ENCODE measurements at places on chromosomes 2 and 18.

DNA sequence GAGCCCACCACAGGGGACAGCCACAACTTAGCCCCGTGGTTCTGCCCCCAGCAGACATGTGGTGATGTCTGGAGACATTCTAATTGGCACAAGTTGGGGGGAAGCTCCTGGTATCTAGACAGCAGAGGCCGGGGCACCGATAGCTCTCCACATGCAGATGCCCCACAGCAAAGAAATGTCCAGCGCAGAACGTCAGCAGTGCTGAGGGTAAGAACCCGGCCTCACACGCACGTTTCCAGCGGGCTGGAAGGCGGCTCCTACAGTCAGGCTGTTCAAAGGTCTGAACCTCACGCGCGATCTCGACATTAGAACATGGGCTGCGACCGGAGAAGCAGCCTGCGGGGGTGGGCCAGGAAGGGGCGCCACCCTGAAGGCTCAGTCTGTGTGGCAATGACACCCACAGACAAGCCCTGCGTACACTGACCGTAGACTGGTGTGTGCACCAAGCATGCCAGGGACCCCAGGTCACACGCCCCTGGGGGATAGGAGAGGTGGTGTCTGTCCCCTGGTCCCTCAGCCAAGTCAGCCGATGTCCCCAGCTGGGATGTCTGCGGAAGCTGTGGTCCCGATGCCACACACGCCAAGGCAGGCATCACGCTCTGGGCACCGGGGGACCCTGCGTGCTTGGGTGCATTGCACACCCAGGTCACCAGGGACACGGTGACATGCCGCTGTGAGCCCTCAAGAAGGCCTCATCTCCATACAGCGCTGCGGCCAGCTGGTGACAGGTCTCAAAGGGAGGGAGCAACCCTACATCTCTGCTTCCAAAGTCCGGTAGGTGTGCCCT lies 66.3 kb downstream of the PARD6G start:
- no peak for DNase-seq

GRCh38 chr2:75224636-75225094 lies 25.3 kb upstream of the TACR1 start:
- no peak for DNase-seq

DNA sequence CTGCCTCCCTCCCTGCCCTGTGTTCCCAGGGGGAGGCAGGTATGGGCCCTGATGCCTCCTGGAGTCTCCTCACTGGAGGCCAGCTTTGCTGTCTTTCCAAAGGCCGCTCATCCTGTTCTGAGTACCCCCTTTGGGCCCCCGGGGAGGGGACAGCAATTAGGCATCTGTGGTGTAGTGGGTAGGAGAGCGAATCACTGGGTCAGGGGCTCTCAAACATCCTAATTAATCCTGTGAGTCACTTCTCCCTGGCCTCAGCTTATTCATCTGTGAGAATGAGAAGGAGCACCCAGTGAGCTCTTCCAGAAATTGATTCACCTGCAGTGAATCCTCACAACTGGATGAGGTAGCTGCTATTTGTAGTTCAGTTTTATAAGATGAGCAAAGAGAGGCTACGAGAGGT lies 16.4 kb downstream of the TET3 start:
- DNase-seq, result no peak

DNA sequence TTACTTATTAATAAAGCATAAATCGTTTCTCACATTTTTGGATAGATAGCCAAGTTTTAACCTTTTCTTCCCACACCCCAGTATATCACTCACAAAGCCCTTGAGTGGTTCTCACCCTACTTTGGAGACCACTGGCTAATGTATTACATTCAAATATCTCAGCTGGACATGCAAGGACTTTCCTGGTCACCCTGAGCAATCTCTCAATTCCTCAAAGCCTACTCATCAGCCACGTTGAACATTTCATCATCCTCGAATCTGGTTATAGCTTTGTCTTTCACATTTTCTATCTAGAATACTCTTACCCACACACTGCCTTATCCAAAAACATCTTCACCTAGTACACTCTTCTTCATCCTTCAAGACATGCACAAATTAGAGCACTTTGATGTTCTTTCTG lies 71.1 kb upstream of the MAPRE2 start:
- DNase-seq, result no peak

DNA sequence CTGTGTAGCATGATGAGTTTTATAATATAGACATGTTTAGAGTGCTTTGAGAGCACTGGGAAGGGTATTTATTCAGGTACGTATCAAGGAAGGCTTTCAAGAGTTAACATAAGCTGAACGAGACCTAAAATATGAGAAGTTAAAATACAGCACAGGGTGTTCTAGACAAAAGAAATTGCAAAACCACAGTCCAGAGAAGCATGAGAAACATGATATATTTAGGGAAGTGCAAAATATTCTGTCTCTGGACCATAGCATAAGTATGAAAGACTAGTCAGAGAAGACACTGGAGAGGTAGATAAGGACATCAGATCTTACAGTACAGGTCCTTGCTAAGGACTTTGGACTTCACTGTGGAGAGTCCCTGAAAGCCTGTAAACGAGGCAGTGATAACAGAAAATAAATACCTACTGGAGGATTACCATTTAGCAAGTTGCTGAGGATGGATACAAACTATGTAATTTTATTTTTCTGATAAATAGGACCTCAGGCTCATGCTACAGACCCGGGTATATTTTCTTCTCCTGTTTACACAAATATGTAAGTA lies 43.7 kb downstream of the FSIP2 start:
- DNase-seq, result no peak
